ENCODE measurements at places on chromosomes 16 and 17.

- no peak for DNase-seq
Observed at GRCh38 chr17:77838748-77839697, 119.5 kb upstream of the TNRC6C start.

DNA sequence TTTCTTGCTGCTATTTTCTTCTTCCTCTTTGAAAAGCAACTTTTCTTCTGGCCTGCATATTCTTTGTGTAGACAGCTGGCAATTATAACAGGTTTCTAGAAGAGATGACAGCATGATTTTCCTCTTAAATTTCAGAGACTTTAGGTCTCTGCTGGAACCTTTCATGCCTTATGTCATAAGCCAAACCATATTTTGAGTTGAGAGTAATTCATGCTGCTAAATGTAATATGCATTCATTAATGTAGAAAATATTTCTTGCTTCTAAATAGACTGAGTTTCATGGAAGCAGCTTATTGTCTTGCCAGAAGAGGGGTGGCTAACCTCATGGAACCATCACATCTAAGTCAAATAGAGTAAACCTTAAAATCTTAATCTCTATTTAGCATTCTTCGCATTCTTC, 25.9 kb upstream of the ABCA9 start:
- DNase-seq: no peak

GRCh38 chr16:1206786-1207185, 18.3 kb downstream of the TPSG1 start:
- DNase-seq: no peak

DNA sequence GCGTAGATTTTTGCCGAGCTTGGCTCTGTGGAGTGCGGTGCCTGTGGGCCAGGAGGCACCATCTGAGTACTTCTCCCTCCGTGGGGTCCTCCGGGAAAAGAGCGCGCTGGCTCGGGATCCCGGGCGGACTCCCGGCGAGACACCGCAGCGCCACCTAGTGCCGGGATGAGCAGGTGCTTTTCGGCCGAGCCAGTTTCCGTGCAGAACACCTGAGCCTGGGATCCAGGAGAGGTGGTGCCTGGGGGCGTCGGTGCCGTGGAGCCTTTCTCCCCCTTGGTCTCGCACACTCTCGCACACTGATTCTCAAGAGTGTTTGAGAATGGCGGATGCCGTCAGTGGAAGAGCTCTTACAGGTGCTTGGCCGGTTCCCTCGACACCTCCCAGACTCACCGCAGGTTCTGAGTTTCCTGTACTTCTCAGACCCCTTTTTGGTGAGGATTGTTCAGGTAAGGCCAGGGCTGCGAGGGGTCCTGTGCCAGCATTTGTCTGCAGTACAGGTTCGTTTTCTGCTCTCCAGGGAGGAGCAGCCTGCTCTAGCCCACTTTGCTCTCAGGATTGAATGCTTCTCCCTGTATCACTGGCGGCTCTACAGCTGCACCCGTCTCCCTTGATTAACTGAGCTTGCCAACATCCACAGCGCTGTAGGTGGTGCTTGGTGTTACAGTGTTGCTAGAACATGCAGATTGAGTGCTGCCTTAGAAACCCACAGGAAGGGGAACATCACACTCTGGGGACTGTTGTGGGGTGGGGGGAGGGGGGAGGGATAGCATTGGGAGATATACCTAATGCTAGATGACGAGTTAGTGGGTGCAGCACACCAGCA, 23.3 kb downstream of the TBCD start:
- DNase-seq: no peak

- no peak for DNase-seq
Observed at GRCh38 chr16:35506018-35506897, 2046.8 kb downstream of the TP53TG3F start.

GRCh38 chr17:28345419-28346198, 10.0 kb downstream of the TNFAIP1 start:
- no peak for DNase-seq

- DNase-seq: no peak
Observed at GRCh38 chr16:88479793-88480760, 27.0 kb downstream of the ZFPM1 start.

- no peak for DNase-seq
Observed at GRCh38 chr17:34667656-34668055, 88.3 kb downstream of the TMEM132E start.

- no peak for DNase-seq
Observed at GRCh38 chr16:73036074-73036826, 11.7 kb downstream of the ZFHX3 start.

GRCh38 chr17:2874189-2874686, 78.0 kb downstream of the RAP1GAP2 start:
- DNase-seq: no peak

DNA sequence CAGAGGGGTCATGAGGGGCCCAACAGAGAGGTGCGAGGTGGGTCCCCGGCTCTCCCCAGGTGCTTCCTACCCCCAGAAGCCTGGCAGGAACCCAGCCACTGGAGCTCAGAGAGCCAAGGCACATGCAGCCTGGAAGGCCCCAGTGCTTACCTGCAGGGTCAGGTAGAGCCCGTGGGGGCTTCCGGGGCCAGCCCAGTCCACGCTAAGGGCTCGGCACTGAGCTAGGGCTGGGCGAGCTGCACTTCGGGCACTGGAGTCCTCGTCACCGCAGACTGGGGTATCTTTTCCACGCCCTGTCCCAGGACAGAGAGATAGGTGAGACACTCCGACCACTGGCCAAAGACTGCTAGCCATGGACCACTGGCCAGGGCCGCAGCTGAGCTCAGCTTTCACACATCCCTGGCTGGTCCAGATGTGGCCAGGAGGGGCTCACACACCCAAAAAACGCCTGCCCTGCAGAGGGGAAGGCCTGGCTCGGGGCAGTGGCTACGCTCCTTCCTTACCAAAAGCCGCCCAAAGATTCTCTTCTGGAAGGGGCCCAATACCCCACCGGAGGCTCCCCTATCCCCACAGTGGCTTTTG, 7.4 kb downstream of the KIFC3 start:
- DNase-seq: no peak

DNA sequence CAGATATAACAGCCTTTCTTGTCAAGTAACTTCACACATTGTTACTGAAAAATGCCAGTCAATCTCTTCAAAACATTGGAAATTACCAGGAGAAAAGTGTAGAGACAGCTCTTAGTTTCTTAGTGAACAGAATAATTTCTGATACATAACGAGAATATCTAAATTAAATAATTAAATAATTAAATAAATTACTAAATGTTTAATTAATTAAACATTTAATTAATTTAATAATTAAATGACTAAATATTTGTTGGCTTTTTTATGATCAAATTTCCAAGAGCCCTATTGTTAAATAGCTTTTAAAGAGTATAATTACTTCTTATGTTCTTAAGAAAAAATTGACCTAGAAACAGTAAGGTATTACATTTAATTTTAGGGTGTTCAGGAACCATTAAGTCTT, 129.6 kb downstream of the SSH2 start:
- no peak for DNase-seq

DNA sequence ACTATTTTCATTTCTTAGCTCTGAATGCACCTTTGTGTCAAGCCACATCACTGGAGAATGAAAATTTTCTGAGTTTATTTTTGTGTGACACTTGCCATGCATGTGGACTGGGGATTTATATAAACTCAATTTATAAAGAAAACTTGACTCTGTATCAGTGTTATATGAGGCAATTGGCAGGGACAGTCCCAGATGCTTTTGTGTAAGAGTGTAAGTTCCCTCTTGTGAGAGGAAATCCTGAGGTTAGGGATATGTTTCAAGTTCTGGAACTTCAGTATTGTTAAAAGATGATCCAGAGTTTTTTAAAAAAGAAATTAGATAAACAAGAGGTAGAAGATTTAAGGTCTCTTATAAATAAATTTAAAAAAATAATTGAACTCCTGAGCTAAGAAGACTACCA, 10.9 kb upstream of the CCL8 start:
- no peak for DNase-seq

DNA sequence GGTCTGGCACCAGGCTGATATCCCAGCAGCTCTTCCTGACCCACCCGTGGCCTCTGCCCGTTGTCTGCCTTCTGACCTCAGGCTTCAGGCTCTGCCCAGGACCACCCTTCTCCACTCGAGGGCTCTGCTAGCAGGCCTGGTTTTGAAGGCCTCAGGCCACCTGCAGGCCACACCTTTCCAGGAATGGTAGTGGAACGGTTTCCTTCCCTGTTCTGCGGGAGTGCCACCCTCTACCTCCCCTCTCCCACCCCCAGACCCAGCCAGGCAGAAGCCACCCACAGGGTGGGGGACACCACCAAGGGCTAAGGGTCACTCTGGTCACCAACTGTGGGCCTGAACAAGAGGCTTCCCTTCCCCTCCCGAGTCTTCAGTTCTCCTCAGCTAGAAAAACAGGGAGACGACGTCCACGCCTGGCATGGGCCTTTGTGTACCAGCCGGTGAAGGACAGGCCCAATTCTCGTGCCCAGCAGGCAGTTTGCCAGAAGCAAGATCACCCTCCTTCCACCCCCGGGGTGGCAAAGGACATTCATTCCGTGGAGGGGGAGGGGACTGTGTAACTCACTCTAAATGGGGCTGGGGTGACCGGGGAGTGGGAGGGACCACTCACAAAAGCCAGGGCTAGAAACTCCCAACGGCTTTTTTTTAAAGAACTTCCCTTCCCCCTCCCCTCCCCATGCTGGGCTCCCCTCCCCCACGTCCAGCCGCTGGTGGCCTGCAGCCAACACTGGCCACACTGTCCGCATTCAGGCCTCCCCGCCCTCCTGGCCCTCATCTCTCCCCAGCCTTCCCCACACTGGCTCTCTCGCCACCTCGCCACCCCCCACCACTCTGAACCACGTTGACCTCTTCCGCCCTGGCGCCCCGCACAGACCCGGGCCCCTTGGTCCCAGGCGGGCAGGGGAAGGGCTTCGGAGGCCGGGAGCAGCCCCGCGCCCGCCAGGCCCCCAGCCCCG, 7.7 kb downstream of the CBX4 start:
- DNase-seq: no peak

DNA sequence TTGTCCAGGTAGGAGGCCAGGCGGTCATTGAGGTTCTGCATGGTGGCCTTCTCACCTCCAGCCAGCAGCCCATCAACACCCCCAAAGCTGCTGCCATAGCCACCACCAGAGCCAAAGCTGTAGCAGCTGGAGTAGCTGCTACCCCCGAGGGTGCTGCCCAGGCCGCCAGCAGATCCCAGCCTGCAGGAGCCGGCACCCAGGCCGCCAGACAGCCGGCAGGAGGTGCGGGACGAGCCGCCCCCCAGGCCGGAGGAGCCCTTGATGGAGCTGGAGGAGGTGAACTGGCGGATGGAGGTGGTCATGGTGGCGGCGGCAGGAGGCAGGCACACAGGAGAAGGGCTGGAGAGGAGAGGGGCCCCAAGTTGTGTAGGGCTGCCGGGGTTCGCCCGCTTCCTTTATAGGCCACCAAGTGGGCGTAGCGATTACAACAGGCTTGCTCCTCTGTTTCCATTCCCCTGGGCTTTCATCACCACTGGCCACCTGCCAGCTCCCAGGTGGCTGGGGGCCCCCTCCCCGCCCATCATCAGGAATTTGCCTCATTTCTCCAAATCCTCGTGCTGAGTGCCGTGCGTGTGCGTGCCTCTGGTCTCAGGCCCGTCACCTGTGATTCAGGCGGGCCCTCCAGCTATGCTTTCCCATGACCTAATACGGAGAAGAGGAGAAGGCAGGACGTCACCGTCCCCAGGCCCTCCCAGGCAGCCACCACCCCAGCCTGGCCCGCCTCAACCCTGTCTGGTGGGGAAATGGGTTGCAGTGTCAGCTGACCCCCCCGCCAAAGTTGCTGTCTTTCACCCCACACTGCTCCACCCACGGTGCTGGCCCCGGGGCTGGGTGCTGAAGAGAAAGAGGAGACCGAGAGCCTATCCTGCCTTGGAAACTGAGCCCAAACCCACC, at the start of gene KRT17:
Gene KRT17 (minus strand): TSS at position 368 of the 894 bp plus-strand sequence. CDS start 66 bp downstream, at position 302.
- no peak for DNase-seq

GRCh38 chr17:51435641-51436091, 175.3 kb downstream of the UTP18 start:
- DNase-seq: no peak

- no peak for DNase-seq
Observed at GRCh38 chr16:75104836-75105235, 11.7 kb downstream of the LDHD start.

DNA sequence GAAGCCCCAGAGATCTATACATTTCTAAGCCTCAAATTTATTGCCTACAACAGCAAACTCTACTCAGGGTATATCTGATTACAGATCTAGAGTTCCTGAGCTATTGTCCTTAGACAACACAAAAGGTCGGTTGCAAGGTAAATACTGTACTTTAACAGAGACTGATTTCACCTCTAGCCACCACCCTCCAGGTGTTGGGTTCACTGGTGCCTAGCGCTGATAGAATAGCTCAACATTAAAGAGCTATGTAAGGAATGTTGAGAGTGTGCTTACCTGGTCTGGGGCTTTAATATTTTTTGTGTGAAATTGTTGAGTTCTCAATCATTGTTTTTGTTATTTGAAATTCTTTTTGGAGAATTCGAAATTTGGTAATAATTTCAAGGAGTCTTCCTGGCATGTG, 277.0 kb upstream of the PSMD7 start:
- no peak for DNase-seq

DNA sequence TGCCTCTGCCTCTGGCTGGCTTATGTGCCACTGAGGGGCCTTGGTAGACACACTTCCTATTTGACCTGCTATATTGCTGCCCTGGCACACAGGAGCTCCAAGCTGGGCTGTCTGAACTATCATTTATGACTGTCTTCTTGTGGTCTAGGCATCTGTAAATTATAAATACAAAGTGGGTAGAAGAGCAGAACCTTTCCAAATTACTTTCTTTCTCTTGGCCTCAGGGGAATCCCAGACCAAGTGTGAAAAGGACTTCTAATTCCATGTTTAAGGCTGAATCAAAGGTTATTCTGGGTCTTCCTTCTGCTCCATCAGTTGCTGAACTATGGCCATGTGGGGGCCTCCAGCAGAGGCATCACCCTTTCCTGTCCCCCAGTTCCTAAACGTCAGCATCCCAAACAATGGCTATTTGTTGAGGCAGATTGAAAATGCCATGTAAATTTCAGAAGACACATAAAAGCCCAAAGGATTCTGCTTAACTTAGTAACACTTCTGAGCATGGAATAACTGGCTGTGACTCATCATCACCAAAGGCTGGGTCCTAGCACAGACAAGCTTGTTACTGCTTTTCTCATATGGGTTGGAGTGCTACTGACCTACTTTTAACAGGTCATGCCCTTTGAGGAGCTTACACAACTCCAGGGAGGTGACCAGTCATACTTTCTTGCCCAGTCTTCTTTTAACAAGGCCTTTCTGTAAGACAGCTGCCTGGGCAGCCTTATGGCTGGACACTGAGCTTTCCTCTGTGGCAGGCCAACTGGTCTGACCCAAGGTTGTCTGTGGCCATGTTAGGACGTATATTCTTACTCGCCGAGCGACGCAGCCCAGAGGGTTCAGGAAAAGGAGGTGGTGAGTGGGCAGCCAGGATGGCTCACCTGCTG, 154.8 kb downstream of the VPS53 start:
- DNase-seq: peak; percentile 39

- DNase-seq: no peak
Observed at GRCh38 chr16:79639576-79640311, 39.2 kb upstream of the MAF start.

DNA sequence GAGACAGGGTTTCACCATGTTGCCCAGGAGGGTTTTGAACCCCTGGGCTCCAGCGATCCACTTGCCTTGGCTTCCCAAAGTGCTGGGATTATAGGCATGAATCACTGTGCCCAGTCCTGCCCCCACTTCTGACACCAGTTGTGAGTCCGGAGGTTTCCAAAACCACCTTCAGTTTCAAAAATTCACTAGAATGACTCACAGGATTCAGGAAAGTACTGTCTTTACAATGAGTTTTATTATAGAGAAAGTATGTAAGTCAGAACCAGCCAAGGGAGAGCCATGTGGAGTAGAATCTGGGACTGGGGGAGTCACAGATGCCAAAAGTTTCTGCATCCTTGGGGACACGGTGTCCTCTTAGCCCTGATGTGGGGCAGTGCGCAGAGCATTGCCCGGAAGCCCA, 55.1 kb downstream of the PLD6 start:
- DNase-seq: peak; percentile 87

All from HS-27A (cell line).